IMR-90 (cell line): ENCODE measurements at places on chromosomes 2 and 18.

DNA sequence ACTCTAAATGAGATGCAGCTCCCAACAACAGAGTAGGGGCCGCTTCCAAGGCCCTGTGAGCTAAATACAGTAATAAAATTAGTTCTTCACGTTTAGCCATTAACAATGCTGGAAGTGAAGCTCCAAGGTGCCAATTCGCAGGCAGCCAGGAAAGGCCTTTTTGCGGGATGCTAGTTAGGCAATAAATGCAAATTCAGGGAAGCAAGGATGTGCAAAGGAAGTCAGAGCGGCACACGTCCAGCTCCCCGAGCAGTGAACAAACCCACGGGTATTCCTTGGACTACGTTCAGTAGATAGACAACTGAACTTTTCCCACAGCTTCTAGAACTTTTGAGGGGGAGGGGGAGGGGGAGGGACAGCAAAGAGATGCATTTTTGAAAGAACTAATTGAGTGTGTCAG, 6.9 kb downstream of the ZNF516 start:
- DNase-seq, result peak; percentile 52

- DNase-seq, result no peak
Measured at GRCh38 chr2:150335596-150335995, 151.9 kb downstream of the RND3 start.

DNA sequence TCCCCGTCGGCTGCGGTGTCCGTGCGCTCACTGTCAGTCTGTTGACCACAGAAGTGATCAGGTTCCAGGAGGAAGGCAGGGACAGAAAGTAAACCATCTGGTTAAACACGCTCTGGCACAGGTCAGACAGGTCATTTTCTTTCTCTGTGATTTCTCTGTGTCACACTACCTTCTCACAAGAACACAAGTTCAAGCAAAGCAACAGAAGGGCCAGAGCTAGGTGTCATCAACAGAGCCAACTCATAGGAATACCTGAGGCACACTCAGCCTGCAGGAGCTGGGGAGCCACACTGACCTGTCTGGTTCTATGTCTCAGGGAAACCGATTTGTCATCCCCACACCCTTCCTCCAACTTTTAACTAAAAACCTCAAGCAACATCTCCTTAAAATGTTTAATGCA, 115.1 kb upstream of the ZBTB14 start:
- DNase-seq, result no peak

GRCh38 chr2:150571121-150571520, 83.7 kb upstream of the RND3 start:
- no peak for DNase-seq

DNA sequence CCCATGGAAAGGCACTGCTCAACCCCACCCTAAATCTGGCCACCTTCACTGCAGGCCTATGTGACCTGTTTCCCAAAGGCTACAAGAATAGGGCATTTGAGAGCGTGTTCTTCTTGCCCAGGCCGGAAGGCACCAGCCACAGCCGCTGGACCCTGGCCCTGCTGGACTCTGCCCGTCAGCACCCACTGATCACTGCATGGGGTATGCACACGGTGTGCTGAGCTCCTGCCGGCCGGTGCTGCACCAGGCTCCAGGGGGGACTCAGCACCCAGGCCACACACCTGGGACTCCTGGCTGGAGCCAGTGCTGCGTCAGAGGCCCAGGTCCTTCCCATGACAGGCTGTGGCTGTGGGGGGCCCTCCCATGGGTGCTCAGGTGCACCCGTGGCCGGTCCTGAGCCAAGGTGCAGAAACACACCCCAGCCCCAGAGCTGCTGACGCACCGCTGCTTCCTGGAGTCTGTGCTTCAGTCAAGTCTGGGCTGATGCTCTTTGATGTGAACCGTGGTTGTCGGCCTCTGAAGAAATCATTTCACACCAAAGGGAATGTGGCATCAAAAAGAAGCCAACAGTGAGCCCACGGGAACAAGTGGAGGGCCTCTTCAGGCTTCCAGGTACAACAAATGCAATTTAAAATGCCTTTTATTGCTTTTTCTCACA, 6.5 kb downstream of the KCNG2 start:
- DNase-seq, result no peak

- DNase-seq, result no peak
Measured at GRCh38 chr2:95185973-95186372, 20.4 kb downstream of the ZNF2 start.

DNA sequence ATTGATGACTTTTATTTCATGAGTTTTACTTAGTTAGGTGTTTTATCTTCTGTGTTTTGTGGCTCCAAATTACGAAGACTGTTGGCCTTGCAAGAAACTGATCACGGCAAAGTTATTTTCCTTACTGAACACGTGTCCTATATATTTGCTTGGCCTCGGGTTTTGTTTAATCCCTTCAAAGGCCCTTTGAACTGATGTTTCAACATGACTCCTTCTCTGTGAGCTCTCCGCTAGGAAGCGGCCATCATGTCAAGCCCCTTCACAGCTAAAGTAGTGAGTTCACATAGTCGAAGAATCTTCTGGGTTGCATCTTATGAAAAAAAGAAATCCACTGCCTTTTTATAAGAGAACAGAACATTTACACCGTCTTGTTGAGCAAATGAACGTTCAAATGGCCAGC, 159.3 kb downstream of the GBX2 start:
- no peak for DNase-seq

- no peak for DNase-seq
Measured at GRCh38 chr18:58355243-58355642, 273.6 kb downstream of the ALPK2 start.

- DNase-seq, result no peak
Measured at GRCh38 chr2:110747522-110748488, 15.4 kb downstream of the ACOXL start.

DNA sequence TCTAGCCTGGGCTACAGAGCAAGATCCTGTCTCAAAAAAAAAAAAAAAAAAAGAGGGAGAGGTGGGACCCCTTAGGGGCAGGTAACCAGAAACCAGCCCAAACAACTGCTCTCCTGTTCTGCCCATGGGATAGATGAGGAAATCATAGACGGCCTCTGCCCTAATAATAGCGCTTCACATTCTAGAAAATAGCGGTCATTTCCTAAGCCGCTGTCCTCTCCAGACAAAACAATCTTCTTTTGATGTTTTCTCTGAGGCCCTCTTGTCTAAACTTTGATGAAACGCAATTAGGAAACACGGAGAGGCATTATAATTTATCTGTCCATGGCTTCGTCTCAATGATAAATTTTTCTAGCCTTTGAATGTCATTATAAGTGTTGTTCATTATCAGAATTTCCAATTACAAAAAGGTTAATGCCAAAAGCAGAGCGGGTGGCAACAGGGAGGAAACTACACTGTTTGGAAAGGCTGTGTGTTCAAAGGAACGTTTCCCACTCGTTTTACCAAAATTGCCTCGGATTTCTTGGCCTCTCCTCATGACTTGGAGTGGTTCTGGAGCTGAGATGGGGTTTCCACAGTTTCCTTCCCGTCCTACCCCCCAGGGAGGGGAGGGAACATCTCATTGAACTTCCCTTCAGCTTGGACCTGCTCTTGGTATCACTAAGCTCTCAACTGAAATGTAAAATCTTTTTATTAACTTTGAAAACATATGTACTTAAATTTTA, 151.6 kb upstream of the ZNF236 start:
- no peak for DNase-seq

- DNase-seq, result no peak
Measured at GRCh38 chr2:239402666-239403065, 1.8 kb upstream of the HDAC4 start.
